Uterine smooth muscle cell (primary cell): ENCODE measurements at places on chromosomes 3 and 15. TPM values are rescaled to one million over a fixed set of nuclear protein-coding genes. Genes with fewer than 3 reads are reported as not detected.

Gene ALS2CL
- total RNA-seq = 1.4 and 1.9 TPM in 2 replicates

Gene GOLGA8T
- not detected in 2 replicates for total RNA-seq

Gene B2M
- total RNA-seq = 1,737 and 2,006 TPM in 2 replicates

Gene NCKIPSD
- 11.5 and 14.6 TPM in 2 replicates for total RNA-seq

Gene GUCA1C
- not detected in 2 replicates for total RNA-seq

Gene GOLGA8S
- total RNA-seq = under 0.01 and 0.12 TPM in 2 replicates
